ENCODE measurements at places on chromosomes 16 and 17.

GRCh38 chr16:12235110-12235509 lies 258.6 kb downstream of the SNX29 start:
- no peak for DNase-seq

DNA sequence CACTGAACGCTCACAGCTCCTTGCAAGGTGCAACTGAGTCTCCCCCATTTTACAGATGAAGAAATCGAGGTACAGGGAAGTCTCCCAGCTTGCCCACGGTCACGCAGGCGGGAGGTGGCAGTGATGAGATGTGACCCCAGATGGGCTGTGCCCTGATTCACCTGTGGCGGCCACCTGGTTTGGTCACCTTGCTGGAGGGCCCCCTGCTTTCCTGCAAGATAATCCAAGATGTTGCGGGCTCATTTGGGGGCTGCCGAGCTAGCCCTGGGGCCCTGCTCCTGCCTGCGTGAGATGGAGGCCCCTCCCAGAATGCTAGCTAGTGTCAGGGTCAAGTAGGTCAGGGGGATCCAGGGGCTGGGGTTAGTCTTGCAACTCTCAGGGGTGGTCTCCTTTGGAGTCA lies 59.6 kb upstream of the IL34 start:
- DNase-seq, result no peak

GRCh38 chr16:17591655-17592405 lies 121.1 kb upstream of the XYLT1 start:
- no peak for DNase-seq

- DNase-seq, result no peak
Measured at GRCh38 chr17:36117505-36118382, 14.1 kb downstream of the CCL4 start.

All from AML-193 (cell line).